ENCODE measurements at places on chromosomes 5 and 9.
A peak's percentile ranks its signal among the peaks of the same experiment; 100 is the strongest.

- no peak for DNase-seq
Measured at GRCh38 chr5:2187687-2188086, 305.0 kb upstream of the IRX4 start.

DNA sequence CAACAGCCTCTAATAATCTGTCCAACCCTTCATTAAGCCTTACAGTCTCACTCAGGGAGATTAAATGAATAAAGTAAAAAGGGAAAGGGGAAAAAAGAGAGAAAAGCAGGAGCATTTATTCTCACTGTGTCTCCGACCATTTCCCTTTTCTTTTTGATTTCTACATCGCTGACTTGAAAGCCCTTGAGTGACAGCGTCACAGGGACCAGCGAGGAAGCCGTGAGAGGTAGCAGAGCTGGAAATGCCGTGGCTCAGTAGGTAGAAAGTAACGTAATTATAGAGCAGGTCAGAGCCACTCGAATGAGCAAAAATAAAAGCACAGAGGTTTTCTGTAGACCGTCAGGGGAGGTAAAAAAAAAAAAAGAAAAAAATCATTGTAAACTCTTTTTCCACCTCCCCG lies 52.4 kb downstream of the ASS1 start:
- DNase-seq = no peak

GRCh38 chr5:59380350-59380951 lies 513.1 kb downstream of the PDE4D start:
- DNase-seq = peak; percentile 82

DNA sequence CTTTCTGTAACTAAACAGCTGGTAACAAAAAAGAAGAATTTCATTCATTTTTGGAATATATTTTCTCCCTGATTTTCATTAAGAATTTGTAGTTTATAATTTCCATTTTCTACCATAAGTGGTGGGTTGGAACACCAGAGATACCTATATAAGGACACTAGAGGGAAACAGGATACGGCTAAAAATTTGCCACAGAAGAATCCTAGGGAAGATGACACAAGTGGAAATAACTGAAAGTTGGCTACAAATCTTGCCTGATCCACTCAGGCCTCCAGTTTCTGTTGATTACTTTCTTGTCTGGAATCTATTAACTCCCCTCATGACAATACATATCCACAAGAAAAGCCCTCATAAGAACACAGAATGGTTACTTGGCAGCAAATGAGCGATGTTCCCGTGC lies 46.8 kb downstream of the FREM1 start:
- DNase-seq = no peak

DNA sequence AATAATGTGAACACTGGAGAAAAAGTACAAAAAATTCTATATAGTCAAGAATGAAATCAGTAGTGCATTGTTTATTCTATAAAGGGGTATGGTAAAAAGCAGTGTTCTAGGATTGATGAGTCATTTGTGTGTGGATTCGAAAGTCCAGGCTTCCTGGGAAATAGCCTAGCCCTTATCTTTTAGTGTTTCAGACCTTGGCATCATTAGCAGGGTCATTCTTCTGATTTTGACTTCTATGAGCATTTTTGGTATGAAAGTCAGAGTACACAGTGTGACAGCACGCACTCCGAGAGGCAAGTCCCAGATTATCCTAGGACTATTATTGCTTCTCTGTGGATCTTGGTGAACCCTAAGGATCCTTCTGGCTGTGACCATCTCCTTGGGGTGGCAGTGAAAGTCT lies 16.9 kb downstream of the PCSK5 start:
- DNase-seq = no peak

GRCh38 chr9:85927076-85927475 lies 13.9 kb upstream of the NAA35 start:
- no peak for DNase-seq

DNA sequence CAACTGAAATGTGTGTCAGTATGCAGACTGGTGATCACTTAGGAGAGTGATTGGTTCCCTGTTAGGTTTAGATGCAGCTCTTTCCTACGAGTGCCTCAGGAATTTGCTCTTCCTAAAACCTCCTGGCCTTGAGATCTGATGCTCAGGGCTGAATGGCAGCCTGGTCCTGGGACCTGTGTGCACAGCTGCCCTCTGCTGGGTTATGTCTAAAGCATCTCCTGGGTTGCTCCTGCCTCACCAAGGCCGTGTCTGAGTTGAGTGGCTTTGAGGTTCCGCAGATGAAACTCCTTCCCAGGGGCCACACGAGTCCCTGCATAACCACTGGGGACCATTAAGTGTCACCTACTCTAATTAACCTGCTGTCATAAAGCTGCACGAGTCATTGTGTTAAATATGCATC lies 59.5 kb downstream of the MVB12B start:
- DNase-seq = peak; percentile 37

DNA sequence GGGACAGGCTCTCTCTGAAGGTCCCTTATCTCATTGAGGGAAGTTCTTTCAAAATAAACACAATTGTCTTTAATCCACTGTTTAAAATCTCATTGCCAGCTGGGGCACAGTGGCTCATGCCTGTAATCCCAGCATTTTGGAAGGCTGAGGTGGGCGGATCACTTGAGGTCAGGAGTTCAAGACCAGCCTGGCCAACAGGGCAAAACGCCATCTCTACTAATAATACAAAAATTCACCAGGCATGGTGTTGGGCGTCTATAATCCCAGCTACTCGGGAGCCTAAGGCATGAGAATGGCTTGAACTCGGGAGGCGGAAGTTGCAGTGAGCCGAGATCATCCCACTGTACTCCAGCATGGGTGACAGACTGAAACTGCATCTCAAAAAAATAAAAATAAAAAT lies 8.3 kb upstream of the NDFIP1 start:
- DNase-seq = no peak

- peak; percentile 47 for DNase-seq
Measured at GRCh38 chr5:74499256-74500050, 141.1 kb downstream of the ENC1 start.

GRCh38 chr5:98168871-98169270 lies 604.6 kb upstream of the RGMB start:
- no peak for DNase-seq

DNA sequence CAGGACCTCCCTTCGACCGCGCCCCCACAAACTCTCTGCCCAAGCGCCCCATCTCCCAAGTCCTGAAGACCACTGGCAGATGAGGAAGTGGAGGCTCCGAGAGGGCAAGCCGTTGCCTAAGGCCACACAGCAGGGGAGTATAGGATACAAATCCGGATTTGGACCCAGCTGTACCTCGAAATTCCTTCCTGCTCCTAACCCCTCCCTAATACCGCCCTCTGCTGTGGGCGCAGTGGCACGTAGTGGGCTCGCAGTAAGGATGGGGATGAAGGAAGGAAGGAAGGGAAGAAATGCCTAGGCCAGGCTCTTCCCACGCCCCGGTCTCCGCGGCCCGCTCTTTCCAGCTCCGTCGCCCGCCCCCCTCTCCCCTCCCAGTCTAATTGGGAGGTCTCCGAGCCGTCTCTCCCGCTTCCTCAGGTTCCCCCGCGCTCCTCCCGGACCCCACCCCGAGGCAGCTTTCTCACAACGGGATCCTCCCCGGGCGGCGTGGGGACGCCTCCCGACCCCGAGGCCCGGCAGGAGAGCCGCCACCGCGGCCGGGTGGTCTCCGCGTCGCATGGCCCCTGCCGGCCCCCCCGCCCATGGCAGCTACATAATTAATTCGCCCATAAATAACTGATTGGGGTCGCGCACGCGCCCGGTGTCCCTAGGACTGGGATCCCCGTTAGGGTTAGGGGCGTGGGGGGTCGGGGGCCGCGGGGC lies 138.9 kb downstream of the C9orf50 start:
- peak; percentile 83 for DNase-seq

GRCh38 chr9:31519826-31520225 lies 864.6 kb upstream of the ACO1 start:
- no peak for DNase-seq

DNA sequence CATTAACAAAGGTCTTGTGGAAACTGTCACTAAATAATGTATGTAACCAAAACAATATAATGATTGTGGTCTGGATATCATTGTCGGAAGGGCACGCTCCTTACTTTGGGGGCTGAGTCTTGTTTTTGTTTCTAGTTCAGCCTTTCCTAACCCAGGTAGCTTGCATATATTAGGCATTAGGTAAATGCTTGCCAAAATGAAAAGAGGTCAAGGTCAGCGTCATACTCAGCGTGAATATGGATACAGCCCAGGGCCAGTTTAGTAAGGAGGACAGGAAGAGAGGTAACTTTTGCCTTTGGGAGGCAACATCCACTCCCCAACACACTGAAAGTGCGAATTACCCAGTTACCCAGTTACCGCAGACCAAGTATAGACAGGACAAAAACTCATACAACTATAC lies 171.4 kb downstream of the RAB3C start:
- no peak for DNase-seq

- DNase-seq = peak; percentile 22
Measured at GRCh38 chr9:100190339-100190738, 91.3 kb downstream of the INVS start.

GRCh38 chr5:124719113-124719967 lies 27.1 kb downstream of the ZNF608 start:
- DNase-seq = no peak

DNA sequence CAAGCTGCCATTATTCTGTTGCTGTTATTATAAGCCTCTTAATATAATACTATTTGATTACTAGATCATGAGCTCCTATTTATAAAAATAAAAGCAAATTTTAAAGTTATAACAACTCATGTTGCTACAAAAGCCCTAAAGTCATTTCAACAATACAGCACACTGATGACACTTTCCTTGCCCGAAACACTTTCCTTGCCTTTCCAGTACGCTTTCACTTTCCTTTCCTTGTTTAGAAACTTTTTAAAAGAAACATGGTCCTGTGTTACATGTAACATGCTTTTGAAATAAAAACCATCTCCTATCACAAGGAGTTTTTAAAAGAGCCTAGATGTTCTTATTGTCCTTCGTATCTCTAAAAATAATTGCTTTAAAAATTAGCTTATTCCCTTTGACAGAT lies 688.4 kb downstream of the PTPRD start:
- DNase-seq = no peak

- DNase-seq = no peak
Measured at GRCh38 chr5:196350-196749, 5.1 kb downstream of the LRRC14B start.

- DNase-seq = no peak
Measured at GRCh38 chr9:98520221-98520960, 188.3 kb downstream of the GABBR2 start.

GRCh38 chr5:50595199-50595598 lies 71.2 kb upstream of the PARP8 start:
- peak; percentile 25 for DNase-seq

DNA sequence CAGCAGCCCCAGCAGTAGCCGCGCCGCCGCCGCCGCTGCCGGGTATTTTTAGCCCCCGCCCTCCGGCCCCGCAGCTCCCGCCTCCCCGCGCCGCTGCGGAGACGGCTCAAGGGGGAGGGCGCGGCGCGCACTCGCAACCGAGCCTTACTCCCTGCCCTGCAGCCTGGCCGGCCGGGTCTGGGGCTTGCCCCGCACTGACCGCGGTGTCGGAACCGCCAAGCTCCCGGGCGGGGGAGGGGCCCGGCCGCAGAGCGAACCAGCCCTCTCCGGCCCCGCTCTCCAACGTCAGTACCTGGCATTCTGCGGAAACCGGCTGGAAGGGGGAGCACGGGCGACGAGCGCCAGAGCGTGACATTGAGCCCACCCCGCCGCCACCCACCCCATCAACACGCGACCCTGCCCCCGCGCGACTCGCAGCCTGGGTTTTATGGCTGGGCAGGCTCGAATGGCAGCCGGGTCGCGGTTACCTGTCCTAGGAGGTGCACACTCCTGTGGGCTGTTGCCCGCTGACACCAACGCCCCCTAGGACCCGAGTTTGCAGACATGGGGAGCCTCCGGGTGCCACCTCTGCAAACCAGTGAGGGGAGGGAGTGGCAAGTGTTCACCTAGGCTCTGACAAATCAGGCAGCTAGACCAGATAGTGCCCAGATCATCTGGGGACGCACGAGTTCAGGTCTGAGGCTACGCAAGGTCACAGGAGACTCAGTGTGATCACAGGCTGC lies at the start of gene ACSL6:
Gene ACSL6, minus strand, starts transcription at position 37 of the 722 bp plus-strand sequence. CDS start 105 bp downstream, outside the sequence.
- DNase-seq = peak; percentile 63

GRCh38 chr5:131587541-131587940 lies 47.5 kb downstream of the RAPGEF6 start:
- no peak for DNase-seq

GRCh38 chr9:111484572-111484894 lies 350 bp upstream of the ECPAS start:
- no peak for DNase-seq

DNA sequence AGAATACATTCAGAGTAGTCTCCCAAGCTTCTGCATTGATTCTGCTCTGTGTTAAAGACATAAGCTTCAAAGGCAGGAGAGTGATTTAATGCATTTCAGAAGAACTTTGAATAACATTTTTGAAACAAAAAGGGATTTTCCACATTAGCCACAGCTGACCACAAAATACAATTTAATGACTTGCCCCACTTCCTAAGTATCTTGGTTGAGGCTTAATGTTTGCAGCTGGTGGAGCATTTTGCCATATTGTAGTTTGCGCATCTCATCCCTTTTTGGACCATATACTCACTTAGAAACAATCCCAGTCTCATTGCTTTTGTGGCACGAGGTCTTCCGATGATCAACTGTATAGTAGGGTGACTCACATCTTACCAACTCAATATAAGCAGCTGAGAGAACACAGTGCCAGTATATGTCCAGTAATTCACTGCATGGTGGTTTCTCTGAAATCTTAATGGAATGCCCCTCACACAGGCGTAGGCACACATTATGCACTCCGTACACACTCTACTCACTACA lies 455.8 kb upstream of the PTGER4 start:
- no peak for DNase-seq

DNA sequence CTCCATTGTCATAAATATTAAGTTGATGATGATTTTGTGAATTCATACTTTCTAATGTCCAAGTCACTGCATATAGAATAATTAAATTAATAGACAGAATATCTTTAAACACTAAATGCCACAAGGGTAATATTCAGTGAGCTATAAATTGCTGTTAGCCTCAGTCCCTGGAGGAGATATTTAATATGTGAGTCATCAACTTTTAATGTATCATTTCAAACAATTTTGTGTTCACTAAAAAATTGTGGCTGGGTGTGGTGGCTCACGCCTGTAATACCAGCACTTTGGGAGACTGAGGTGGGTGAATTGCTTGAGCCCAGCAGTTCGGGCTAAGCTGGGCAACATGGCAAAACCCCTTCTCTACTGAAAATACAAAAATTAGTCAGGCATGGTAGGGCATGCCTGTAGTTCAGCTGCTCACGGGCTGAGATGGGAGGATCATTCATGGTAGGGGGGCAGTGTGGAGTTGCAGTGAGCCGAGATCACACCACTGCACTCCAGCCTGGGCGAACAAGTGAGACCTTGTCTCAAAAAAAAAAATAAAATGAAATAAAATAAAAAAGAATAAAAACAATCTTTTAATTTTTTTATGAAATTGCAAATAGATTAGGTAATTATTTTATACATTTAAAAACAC lies 717.3 kb upstream of the CHD1 start:
- DNase-seq = no peak

GRCh38 chr9:92947268-92948037 lies at the start of gene FGD3:
Gene FGD3, plus strand, starts transcription at chr9:92947523. Its CDS starts 28,734 bp downstream, at chr9:92976257.
- DNase-seq = peak; percentile 78

Measured in eye (tissue), 1 donor.